Right kidney (tissue), 9 donors: ENCODE measurements at places on chromosomes 4 and X.

GRCh38 chrX:41005445-41005992 is 79.7 kb upstream of the USP9X start:
- no peak for DNase-seq

- DNase-seq, result no peak
Measured at GRCh38 chrX:148659481-148659880, 159.1 kb downstream of the AFF2 start.

GRCh38 chr4:8163436-8164193 is 5.0 kb upstream of the ABLIM2 start:
- no peak for DNase-seq

- DNase-seq, result no peak
Measured at GRCh38 chr4:40228497-40229365, 31.9 kb downstream of the RHOH start.

DNA sequence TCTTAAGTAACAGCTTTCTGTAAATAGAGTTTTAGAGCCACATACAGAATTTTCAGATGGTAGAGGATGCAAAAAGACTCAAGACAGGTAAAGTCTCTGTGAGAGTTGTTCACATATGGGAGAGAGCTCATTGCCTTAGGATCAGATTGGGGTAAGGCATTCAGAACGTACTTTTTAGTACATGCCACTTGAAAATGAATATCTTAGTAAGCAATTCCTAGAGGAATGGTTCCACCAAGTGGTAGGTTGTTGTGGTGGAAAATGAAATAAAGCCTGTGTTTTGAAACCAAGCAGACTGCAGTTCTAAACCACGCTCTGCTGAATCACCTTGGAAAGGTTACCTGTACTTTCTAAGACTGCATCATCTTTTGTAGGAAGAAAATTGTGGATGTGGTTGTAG is 547.0 kb upstream of the LCORL start:
- no peak for DNase-seq
